LHCN-M2 (cell line): ENCODE measurements at places on chromosomes 13 and 19. TPM values are rescaled to one million over a fixed set of nuclear protein-coding genes. Genes with fewer than 3 reads are reported as not detected.
A peak's percentile ranks its signal among the peaks of the same experiment; 100 is the strongest.

GRCh38 chr13:41859565-41859964 lies 101.3 kb downstream of the VWA8 start:
- no peak for DNase-seq

GRCh38 chr19:2610637-2611482 lies 91.6 kb downstream of the GNG7 start:
- peak; percentile 81 for DNase-seq

GRCh38 chr13:52003541-52003940 lies 7.7 kb downstream of the ATP7B start:
- no peak for DNase-seq

GRCh38 chr13:111919286-111919685 lies 147.7 kb upstream of the SOX1 start:
- no peak for DNase-seq

GRCh38 chr13:95023405-95023804 lies 277.8 kb downstream of the ABCC4 start:
- DNase-seq: no peak

DNA sequence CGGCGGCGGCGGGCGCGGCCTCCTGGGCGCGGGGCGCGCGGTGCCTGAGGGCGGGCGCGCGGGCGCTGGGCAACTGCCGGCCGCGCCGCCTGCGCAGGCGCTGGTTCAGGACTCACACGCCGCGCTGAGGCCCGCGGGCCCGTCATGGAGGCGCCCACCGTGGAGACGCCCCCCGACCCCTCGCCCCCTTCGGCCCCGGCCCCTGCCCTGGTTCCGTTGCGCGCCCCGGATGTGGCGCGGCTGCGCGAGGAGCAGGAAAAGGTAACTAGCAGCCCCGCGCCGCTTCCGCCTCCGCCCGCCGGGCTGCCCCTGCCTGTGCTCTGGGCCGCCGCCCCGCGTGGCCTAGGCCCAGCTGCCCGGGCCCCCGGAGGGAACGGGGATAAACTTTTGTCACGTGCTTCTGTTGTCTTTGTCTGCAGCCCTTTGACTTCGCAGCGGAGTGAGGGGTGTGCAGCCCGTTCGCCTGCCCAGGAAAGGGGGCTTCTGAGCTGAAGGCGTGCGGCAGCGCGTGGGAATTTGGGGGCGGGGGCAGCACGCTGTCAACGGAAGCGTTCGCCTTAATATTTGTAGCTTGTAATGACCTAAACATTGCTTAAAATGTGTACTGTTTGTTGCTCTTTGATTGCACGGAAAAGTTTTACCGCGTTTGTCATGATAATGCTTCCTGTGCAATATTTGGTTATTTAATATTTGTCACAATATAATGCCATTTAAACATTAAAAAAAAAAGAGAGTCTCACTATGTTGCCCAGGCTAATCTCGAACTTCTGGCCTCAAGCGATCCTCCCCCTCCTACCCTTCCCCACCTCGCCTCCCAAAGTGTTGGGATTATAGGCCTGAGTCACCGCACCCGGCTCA lies 594 bp downstream of the URI1 start:
- peak; percentile 26 for DNase-seq

DNA sequence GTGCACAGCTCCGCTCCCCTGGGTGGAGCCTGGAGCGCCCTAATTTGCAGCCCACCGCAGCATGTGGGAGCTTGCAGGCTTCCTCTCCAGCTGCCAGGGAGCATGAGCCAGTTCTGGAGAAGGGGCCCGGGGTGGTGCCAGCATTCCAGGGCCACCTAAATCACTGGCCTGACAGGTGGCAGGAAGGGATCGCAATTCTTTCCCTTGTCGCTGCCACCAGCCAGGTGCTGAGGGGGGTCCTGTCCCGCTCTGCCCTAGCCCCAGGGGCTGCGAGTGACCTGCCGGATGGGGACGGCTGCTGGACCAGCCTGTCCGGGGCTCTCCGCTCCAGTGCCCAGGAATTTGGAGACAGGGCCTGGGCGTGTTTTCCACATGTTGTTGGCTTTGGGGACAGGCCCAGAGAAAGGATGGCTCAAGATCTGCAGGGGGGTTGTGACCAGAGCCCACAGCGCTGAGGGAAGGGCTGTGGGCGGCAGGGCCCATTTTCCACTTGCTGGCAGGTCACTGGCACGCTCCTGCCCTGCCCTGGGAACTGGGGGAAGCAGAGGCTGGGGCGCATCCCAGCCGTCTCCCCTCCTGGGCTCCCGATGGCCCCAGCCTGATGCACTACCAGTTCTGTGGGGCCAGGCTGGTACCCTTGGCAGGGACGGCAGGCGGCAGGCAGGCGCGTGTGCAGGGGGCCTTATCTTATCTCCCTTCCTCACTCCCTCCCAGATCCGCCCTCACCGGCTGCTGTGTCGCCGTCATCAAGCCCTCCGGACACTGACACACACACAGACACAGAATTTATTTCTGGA lies 9.5 kb downstream of the NDUFA11 start:
- DNase-seq: no peak

DNA sequence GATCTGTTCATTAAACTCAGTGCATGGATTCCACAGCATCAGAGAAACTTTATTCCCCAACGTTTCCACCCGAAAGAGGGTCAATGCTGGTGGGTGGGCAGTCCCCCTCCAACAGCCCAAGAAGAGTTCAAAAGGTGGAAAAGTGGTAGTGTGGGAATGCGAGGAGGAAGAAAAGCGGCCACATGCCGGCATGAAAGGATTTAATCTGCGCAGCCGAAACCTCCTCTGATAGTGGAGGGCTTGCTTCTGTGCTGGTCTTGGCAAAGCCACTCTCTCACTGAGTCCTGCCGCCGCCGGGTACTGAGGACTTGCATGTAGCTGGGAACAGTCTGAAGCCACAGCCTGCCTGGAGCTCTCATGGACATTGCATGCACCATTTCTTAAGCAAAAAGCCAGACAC lies 136.2 kb upstream of the ZNF536 start:
- DNase-seq: no peak

DNA sequence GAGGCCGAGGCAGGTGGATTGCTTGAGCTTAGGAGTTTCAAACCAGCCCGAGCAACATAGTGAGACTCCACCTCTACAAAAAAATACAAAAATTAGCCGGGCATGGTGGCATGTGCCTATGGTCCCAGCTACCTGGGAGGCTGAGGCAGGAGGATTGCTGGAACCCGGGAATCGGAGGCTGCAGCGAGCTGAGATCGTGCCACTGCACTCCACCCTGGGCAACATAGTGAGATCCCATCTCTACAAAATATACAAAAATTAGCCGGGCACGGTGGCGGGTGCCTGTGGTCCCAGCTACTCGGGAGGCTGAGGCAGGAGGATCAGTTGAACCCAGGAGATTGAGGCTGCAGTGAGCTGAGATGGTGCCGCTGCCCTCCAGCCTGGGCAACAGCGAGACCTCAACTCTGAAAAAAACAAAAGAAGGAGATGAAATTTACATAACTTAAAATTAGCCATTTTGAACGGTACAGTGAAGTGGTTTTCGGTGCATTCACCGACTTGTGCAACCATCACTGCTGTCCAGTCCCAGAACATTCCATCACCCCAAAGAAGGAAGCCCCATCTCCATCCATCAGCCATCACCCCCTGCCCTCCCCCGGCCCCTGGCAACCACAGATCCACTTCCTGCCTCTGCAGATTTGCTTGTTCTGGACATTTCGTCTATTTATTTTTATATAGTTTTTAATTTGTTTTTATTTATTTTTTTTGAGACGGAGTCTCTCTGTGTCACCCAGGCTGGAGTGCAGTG lies 1.6 kb upstream of the AZU1 start:
- no peak for DNase-seq

DNA sequence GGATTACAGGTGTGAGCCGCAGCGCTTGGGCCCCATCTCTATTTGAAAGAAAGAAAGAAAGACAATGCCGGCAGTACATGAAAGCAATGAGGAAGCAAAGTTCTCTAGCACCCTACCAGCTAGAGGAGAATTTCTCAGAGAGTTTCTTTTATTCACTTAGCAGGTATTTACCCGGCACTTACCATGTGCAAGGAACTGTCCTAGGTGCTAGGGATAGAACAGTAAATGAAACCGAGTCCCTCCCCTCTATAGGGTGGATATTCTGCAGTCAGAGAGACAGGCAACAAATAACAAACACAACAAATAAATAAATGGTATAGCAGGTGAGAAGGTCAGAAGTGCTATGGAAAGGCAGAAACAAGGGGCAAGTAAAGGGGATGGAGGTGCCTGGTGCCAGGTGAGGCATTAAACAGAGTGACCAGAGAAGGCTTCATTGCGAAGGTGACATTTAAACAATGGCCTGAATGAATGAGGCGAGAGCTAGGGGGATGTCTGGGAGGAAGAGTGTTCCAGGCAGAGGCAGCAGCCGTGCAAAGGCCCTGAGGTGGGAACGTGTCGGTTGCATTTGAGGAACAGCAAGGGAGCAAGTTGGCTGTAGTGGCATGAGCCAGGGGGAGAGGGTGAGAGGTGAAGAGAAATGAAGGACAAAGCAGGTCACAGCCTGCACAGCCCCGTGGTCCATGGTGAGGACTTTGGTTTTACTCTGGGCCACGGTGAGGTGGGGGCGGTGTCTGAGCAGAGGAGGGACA lies 10.8 kb upstream of the MYH14 start:
- no peak for DNase-seq

DNA sequence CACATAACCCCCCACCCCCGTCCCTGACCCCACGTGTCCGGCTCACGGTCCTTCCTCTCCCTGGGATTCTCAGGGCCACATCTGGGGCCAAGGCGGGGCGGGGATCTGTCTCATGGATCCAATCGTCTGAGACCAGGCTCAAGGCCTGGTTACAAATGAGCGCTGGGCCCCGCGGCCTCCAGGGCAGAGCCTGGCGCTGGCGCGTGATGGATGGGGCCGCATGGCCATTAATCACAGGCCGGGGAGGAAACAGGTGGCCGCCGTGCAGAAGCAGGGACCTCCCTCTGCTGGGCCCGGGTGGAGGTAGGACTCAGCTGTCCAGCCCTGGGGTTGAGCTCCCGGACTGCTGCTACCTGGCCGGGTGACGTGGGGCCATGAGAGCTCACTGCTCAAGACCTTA lies 5.8 kb upstream of the TLE5 start:
- no peak for DNase-seq

DNA sequence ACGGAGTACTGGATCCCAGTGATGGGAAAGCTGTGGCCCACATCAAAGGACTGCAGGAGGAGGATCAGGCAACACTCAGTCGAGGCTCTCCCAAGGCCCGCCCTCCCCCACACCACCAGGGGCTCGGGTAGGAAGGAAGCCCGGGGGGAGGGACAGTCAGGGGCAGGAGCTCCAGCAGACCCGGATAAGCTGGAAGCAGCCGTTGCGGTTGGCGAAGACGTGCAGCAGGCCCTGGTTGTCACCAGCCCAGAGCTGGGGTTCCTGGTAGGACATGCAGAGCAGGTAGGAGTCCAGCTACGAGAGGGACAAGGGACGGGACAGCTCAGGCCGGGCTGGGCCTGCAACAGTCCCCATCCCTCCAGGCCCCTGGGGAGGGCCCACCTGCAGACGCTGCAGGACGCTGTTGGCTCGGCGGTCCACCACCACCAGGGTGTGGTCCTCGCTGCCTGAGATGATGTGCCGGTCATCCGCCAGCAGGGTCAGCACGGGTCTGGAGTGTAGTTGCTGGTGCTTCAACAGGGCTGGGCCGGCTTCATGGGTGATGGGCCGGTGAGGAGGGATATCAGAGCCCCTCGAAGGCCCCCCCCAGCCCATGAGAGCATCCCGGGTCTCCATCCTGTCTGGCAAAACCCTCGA lies 1.9 kb downstream of the GNG14 start:
- DNase-seq: no peak

DNA sequence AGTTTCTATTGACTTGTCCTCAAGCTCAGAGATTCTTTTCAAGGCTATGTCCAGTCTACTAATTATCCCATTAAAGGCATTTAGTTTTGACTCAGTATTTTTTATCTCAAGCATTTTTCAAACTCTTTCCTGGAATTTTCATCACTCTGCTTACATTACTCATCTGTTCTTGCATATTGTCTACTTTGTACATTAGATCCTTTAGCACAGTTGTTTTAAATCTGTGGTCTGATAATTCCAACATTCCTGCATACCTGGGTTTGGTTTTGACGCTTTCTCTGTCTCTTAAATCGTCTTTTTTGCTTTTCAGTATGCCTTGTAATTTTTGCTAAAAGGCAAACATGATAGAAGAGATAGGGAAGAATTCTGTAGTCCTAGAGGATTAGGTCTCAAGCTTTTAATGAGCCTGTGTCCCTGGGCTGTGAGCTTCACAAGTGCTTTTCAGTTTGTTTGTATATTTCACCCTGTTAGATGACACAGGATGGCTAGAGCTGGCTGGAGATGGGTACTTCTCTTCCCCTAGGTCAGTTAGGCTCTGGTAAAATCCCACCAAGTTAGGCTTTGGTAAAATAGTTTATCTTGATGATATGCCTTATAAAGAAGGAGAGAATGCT lies 46.1 kb upstream of the GPC6 start:
- peak; percentile 79 for DNase-seq

DNA sequence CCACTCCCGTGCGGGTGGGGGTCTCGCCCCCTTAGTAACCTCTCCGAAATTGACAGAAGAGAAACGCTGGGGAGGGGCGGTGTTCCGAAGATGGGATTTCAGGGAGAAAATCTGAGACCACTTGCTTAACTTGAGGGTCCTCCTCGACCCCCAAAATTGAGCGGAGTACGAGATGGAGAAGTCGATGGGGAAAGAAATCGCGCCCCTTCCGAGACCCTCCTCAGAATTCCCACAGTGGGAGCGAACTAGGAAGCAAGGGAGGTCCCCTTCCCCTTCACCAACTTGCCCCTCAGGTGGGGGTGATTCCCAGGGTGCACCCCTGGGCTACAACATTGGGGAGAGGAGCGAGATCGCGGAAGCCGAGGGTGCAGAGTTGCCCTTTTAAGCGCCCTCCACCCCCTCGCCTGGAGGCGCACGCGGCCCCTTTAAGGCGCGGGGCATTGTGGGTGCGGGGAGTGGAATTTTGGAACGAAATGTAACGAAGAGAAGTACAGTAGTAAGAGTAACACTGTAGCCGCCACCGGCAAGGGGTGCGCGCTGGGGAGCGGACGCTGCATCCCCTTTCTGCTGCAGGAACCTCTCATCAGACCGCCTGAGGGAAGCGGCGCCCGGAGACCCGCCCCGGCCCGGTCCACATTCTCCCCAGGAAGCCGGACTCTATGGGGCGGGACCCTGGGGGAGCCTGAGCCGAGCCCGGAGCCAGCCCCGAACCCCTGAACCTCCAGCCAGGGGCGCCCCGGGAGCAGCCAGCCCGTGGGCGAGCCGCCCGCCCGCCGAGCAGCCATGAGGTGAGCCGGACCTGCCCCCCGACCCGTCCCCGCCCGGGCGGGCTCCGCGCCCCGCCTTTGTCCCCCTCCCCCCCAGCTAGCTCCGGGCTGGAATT lies at the start of gene VASP:
Gene VASP (plus strand): TSS at position 491 of the 883 bp plus-strand sequence. CDS start 293 bp downstream, at position 784.
- DNase-seq: peak; percentile 82

- DNase-seq: no peak
These were observed 10.0 kb downstream of the ARHGAP45 start for GRCh38 chr19:1076951-1077350.

GRCh38 chr13:105328212-105328611 lies 1207.2 kb downstream of the EFNB2 start:
- no peak for DNase-seq

The SOX1 gene
- not detected in 2 replicates for total RNA-seq

The TEKTIP1 gene
- not detected in 2 replicates for total RNA-seq

The CBLC gene
- not detected in 2 replicates for total RNA-seq

The GADD45B gene
- total RNA-seq: 42.6 and 49.8 TPM in 2 replicates

The CASP14 gene
- not detected in 2 replicates for total RNA-seq

The RYR1 gene
- 0.06 and 1.6 TPM in 2 replicates for total RNA-seq

The IGFL2 gene
- total RNA-seq: not detected in 2 replicates

The PCP2 gene
- total RNA-seq: not detected in 2 replicates
